ENCODE measurements at places on chromosomes 2 and 18.

GRCh38 chr2:45435316-45435715 is 175.8 kb downstream of the SRBD1 start:
- no peak for DNase-seq

GRCh38 chr2:43019536-43020183 is 206.7 kb downstream of the ZFP36L2 start:
- no peak for DNase-seq

DNA sequence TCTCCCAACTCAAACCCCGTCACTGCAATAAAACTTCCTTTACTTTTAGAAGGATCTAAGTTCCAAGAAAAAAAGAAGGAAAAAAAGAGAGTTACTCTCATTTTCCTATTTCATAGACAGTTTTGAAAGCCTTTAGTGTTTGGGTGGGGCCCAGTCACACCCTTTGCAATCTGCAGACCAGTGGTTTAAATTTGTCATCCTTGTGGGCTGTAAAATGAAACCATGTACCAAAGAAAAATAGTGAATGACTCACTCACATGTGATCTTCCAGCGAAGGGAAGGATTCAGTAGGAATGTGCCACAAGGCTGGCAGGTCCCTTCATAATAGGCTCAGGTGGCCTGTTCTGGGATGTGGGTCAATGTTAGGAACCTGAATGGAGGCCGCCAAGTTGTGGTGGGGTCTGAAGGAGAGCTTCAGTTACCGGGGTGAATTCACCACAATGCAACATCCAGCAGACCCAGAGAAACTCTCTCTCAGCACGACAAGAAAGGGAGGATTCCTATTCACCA is 28.3 kb downstream of the ANXA4 start:
- DNase-seq: no peak

DNA sequence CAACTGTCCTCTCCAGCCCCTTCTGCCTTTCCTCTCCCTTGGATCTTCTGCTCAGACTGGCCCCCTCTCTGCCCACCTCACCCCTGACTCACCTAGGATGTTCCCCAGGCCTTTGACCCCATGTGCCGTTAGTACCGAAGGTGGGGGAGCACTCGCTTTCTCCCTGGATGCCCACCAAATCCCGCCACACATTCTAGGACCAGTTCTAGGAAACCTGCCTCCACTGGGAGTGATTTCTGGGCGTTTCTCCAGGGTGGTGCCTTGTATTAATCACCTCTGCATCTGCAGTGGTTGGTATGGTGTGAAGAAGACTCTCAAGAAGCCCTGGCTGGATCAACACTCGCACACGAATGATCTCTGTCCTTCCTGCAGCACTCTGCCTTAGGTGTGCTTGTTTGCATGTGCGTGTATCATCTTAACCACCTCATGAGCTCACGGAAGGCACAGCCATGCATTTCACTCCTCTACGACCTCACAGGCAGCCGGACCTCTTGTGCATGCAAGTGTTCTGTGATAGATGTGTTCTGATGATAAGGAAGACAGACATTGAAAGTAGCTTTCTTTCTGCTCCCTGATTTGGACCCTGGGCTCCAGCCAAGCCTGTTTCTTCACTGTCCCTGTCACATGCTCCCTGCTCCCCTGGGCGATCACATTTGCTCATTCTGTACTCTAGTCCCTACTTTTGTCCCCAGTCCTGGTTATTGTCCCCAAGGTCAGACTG is 69.4 kb downstream of the LIPG start:
- DNase-seq: no peak

DNA sequence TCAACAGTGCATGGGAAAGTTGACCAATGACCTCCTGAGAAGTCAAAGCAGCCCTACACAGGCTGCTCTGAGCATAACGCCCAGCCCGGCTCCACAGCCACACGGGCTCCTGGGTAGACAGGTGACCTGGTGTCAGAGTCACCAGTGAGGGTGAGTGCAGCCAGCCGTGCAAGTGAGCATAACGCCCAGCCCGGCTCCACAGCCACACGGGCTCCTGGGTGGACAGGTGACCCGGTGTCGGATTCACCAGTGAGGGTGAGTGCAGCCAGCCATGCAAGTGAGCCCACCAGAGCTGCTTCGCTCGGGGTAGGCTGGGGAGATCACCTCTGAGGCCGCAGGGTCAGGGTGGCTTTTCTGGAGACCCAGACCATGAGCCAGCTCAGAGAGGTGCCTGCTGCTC is 94.3 kb upstream of the TMEM18 start:
- no peak for DNase-seq

GRCh38 chr18:11366410-11366809 is 217.0 kb upstream of the PIEZO2 start:
- DNase-seq: no peak

GRCh38 chr18:40902436-40902835 is 1052.6 kb upstream of the PIK3C3 start:
- DNase-seq: no peak
